ENCODE measurements at places on chromosomes 13 and 19.

DNA sequence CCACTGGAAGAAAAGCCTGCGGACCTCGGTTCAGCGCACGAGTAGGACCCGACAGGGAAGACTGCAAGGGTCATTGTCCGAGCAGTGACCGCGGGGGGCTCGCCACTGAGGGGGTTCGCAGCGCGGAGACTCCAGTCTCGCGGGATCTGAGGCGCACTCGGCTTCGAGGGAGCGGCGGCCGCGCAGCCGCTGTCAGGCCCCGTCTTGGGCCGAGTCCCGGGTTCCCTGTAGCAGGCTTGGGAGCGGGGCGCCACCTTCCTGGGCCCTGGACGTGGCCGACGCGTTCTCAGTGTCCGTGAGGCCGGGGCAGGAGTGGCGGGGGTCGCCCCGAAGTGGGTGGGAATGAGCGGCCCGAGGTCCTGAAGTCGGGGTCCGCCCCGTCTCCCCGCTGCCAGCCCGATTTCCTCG is 474 bp upstream of the FAM174C start:
- DNase-seq: no peak

DNA sequence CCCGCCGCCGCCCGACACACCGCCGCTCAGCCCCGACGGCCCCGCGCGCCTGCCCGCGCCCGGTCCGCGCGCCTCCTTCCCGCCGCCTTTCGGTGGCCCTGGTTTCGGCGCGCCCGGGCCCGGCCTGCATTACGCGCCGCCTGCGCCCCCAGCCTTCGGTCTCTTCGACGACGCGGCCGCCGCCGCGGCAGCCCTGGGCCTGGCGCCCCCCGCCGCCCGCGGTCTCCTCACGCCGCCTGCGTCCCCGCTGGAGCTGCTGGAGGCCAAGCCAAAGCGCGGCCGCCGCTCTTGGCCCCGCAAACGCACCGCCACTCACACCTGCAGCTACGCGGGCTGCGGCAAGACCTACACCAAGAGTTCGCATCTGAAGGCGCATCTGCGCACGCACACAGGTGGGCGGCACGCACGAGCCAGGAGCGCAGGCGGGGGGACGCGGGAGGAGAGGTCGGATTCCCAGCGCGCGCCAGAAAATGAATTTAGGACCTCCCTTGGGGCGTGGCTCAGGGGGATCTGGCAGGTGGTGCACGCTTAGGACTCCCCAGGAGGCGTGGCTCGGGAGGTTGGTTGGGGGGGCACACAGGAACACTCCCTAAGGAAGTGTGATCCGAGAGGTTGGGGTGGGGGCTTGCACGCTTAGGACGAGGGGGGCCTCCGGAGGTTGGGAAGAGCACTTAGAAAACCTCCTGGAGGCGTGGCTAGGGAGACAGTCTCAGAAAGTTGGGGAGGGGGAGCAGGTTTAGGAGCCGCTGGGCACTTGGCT is 1.2 kb downstream of the KLF2 start:
- DNase-seq: no peak

GRCh38 chr19:40335101-40335500 is 13.1 kb downstream of the C19orf47 start:
- DNase-seq: no peak

DNA sequence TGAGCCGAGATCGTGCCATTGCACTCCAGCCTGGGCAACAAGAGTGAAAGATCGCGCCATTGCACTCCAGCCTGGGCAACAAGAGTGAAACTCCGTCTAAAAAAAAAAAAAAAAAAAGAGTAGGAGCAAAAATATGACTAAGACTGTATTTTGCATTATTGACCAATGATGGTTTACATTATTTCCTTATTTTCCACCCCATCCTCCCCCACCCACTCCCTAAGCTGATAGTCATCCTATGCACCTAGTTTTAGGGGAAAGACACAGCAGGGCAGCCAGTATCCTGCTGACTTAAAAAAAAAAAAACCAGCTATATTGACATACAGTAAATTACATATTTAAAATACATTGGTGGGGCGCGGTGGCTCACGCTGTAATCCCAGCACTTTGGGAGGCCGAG is 25.1 kb downstream of the VAV1 start:
- no peak for DNase-seq

GRCh38 chr13:101575581-101575980 is 123.1 kb downstream of the ITGBL1 start:
- DNase-seq: no peak

DNA sequence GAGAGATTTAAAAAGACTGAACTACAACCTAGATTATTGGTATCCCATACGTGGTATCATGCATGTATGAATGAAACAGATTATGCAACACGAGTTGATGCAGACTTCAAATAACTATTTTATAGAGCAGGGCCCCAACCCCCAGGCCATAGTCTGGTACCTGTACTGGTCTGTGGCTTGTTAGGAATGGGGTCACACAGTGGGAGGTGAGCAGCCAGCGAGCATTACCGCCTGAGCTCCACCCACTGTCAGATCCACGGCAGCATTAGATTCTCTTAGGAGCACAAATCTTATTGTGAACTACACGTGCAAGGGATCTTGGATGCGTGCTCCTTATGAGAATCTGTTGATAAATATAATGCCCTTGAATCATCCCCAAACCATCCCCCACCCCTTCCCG is 320.2 kb downstream of the TBC1D4 start:
- no peak for DNase-seq
